SK-MEL-5 (cell line): ENCODE measurements at places on chromosomes 1 and 21. TPM values are rescaled to one million over a fixed set of nuclear protein-coding genes. Genes with fewer than 3 reads are reported as not detected.

DNA sequence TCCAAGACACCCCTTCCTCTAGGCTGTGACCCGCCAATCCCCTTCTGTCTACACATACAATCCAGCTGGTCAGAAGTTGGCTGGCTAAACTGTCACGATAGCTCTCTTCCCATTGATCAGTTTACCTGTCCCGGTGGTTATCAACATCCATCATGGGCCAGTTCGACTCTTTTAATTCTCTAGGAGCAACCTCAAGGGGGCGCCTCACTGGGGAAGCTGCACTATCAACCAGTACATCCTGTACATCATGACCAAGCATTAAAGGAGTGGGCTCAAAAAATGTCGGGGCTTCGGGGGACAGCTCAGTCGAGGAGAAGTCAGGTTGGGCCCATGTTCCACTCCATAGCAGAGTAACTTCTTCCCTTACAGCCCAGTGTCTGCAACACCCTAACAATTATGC is 53.2 kb upstream of the B3GALNT2 start:
- peak; percentile 29 for DNase-seq

GRCh38 chr1:50438945-50439344 is 15.7 kb upstream of the DMRTA2 start:
- DNase-seq, result peak; percentile 32

Gene OTUD7B
- 34.9 and 37.3 TPM in 2 replicates for total RNA-seq

- no peak for DNase-seq
Observed at GRCh38 chr1:42955311-42956063, 3.2 kb downstream of the SLC2A1 start.

GRCh38 chr1:155504207-155504606 is 58.4 kb downstream of the ASH1L start:
- DNase-seq, result peak; percentile 66

Gene C1orf53
- total RNA-seq, result 3.0 and 5.1 TPM in 2 replicates

DNA sequence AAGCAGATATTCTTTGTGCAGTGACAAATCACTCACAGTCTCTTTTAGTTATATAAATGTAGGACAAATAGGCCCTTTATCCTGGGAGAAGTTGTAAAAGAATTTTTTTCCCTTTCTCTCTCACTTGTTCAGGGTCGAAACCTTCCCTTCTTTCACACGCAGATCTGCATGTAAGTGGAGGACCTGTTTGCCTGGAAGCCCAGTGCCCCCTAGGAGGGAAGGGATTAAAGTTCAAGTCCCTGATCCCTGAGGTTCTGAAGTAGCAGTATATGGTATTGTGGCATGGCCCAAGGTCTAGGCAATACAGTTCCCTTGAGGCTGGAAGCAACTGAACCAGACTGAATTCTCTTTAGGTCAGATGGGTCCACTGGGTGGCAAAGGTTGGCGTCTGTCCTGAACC is 48.6 kb upstream of the PTGFRN start:
- DNase-seq, result no peak

- no peak for DNase-seq
Observed at GRCh38 chr1:228983231-228983660, 248.0 kb downstream of the RHOU start.

Gene RAB29
- 29.8 and 30.8 TPM in 2 replicates for total RNA-seq

DNA sequence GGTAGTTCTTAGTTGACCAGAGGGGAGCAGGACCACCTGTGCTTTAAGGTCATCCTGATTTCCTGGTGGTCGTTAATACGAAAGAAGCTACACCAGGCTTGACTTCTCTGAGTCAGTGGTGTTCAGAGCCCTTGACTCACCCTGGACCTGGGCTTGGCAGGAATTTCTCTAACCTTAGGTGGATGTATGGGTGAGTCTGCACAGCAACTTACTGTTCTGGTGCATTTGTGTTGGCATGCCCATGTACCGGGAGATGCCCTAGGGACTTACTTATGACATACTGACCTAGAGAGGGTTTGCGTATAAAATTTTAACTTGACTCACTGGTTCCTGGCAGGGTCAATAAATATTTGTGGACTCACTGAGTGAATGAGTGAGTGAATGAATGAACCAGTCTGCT is 304.6 kb downstream of the DISC1 start:
- no peak for DNase-seq

DNA sequence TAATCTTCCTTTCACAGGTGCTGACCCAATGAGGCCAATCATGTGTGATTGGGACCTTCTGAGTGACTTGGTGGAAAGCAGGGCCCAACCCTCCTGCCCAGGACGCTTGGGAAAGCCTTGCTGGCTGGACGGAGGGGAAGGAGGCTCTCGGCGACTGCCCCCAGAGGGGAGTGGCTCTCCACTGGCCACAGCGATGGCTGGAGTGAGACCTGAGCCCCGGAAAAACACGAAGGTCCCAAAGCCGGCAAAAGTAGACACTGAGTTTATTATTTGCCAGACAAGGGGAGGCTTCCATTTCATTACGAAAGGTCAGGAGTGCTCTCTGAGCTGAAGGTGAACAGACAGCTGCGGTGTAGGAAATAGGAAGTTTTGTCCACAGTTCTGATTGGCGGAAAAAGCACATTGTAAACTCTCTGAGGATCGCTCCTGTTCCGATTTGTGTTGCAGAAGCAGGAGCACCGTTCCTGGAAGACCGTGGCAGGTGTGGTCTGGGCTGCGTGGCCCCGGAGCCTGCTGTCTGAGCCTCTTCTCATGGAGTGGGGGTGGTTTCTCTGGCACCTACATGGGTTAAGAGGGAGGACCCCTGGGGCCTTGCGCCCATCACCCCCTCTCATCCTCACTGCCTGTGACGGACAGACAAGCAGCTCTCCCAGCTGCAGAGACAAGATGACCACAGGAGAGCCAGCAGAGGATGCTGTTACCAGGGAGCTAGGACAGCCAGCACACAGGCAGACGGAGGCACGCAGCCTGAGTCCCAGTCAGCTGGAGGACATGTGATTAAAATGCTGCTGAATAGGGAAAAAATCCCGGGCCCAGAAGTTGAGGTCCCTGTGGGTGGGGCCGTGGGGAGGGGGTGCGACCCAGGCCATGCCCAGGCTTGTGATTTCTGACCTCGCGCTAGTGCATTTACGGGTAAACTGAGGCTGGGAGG is 41.5 kb downstream of the KRTAP10-1 start:
- no peak for DNase-seq

GRCh38 chr1:241308471-241308870 is 48.5 kb downstream of the RGS7 start:
- DNase-seq, result no peak

Gene CELA3A
- not detected in 2 replicates for total RNA-seq

Gene ZNF593OS
- not detected in 2 replicates for total RNA-seq
